ENCODE measurements at places on chromosomes 3 and 15.

DNA sequence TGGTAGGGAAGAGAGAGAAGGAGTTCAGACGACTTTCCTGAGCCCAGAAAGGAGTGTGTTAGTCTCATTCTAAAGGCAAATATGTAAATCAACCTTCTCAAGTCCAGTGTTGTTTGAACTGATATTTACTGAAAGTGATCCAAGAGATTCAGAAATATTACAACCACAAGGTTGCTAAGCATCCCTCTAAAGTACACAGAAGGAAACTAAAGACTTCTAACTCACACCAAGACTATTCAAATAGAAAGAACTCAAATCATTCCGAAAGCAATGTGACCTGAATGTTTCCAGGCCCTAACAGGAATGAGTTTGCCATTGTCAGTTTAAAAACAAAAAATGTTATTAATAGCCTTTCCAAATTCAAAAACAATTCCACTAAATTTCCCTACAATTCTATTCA is 56.9 kb upstream of the VGLL3 start:
- DNase-seq: no peak

DNA sequence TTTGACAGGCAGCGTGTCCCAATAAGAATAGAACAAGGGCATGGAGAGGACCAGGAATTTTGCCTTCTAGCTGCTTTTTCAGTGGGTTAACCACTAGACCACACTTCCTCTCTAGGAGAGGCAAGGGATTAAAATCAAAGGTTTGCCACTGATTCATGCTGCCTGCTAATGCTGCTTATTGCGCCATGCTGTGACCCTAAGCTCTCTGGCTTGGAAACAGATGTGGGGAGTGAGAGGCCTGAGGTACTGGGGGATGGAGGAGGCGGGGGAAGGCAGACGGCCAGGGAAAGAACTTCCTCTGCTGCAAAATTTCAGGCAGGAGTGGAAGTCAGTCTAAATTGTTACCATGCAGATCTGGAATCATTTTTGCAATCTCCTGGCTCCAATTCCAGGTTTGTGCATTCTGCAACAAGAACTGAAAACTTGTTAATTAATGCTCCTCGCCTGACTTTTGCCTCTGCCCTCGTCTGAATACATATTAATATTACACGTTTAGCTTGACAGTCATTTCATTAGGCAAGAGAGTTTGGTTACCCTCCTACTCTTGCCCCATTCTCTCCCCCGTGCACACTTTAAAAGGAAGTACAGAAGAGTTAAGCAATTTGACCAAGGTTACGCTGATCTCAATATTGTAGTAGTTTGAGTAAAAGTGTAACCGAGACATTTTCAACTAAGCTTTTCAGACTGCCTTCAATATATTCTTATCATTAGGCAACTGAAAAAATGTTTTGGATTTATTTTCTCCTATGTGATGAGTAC is 121.7 kb upstream of the SPRED1 start:
- DNase-seq: peak; percentile 38

DNA sequence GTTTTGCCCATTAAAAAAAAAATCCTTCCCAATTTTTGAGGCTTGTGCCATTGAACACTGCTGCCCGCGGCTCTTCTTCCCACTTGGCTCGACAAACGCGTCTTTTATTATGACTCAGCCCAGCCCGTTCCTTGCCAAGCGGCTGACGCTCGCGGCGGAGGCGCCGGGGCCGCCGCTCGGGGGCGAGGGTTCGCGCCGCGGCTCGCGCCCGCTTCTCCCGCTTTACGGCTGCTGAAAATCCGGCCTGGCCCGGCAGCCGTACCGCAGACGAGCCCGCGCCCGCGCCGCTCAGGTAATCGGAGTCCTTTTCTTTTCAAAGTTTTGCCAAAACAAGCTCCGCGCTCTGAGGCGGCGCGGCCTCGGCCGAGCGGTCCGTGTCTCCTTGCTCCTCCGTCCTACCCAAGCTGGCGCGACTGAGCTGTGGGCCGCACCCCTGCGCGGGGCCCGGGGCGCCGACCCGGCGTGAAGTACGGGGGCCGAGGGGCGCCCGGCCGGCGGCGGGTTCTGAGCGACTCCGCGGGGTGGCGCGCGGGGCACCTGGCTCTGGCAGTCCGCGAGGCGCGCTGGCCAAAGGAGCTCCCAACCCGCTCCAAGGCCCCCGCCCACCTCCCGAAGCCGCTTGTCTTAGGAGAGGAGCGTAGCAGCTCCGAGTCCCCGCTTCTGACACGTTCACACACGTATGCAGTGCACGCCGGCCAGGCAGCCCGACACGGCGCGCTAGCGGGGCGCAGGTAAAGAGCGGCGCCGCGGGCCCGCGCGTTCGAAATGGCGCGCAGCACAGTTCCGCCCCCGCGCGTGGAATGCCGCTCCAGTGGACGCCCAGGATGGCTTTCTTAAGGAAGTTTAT is 418.2 kb upstream of the NAALADL2 start:
- DNase-seq: peak; percentile 93

DNA sequence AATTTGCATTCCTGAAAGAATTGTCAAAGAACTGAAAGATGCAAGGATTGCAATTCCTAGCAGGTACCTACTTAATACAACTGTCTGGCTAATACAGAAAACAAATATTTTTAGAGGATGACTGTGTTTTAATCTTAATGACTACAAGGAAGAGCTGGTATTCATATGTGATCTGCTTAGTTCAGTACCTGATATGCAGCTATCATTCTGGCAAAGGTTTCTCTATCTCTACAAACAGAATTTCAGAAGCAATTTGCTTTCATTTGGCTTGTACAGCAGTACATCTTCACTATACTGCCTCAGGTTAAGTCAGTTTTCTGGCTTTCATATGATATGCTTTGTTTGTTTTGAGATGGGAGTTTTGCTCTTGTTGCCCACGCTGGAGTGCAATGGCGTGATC is 51.3 kb downstream of the TBL1XR1 start:
- DNase-seq: no peak

DNA sequence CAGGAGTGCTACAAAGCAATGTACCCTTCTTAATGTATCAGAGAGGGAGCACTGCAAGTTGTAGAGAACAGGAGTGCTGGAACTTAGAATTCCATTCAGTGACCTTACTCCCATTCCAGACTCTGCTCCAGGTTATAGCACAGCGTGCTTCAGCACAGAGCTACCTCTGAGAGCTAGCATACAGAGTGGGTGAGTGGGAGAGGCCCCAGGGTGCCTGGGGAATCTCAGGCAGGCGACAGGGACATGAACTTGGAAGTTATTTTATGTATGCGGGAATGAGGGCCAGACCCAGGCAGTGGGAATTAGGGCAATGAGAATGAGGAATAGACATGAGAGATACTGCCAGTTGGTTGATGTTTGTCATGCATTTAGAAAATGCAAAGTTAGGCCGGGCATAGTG is 3.7 kb upstream of the KNG1 start:
- DNase-seq: no peak

- no peak for DNase-seq
Measured at GRCh38 chr15:85554852-85555521, 174.6 kb downstream of the AKAP13 start.

- DNase-seq: no peak
Measured at GRCh38 chr15:36761132-36761847, 181.9 kb downstream of the CDIN1 start.

- DNase-seq: no peak
Measured at GRCh38 chr15:64017591-64018163, 28.6 kb downstream of the DAPK2 start.

- no peak for DNase-seq
Measured at GRCh38 chr3:126033765-126034164, 50.2 kb downstream of the SLC41A3 start.

- DNase-seq: peak; percentile 71
Measured at GRCh38 chr3:53890726-53891475, 758 bp downstream of the SELENOK start.

GRCh38 chr3:52004163-52004787 is 8.6 kb upstream of the RPL29 start:
- DNase-seq: peak; percentile 86

DNA sequence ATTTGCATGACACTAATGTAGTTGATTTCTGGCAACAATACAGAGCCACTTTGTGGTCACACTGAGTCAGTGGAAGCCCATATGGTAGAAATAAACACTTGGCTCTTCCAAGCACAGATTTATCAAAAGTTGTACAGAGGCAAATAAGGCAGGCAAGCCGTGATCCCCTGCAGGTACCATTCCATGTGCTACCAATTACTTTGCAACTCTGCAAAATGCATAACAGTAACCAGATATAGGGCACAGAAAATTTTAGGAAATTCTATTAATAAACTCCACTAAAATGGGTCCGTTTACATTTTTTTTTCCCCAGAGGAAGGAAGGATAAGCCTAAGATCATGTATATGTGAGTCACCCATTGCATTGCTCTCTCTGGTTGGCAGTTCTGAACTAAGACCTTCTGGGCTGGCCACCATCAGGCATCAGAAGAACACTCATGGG is 103.1 kb upstream of the PTX3 start:
- DNase-seq: no peak

- DNase-seq: no peak
Measured at GRCh38 chr3:104257486-104257885, 1109.2 kb upstream of the ALCAM start.

- no peak for DNase-seq
Measured at GRCh38 chr3:179236669-179237301, 14.1 kb downstream of the KCNMB3 start.

DNA sequence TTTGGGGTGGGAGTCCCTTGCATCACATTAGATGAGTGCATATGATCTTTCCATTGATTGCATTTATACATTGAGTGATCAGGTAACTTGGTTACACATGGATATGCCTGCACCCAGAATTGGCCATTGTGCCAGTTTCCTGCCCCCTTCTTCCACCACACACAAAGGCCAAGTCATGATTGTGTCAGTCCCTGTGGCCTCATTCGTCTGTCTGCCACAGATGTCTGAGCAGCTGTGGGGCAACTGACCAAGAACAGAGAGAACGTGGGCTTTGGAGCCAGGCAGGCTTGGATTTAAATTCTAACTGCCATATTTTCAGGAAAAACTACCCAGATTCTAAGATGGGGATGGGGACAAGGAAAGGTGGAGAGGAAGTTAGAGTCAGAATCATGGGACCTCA is 27.0 kb downstream of the CCNL1 start:
- no peak for DNase-seq

DNA sequence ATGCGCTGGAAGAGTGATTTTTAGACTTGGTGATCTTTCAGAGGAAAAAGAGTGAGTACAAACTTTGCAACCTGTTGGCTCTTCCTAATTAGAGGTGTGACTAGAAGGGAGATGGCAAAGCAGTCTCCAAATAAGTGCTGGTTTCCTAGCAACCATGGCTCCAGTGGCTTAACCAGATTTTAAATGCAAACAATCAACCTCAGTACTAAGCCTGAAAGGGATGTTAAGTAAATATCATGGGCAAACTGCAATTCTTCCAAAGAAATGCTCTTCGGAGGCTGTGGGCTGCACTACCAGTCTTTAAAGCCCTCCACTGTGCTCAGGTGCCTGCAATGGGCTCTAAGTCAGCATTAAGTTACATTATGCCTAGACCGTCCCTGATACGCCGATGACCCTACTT is 678.1 kb upstream of the CCDC54 start:
- peak; percentile 43 for DNase-seq

- no peak for DNase-seq
Measured at GRCh38 chr3:25306705-25307104, 121.4 kb upstream of the RARB start.

DNA sequence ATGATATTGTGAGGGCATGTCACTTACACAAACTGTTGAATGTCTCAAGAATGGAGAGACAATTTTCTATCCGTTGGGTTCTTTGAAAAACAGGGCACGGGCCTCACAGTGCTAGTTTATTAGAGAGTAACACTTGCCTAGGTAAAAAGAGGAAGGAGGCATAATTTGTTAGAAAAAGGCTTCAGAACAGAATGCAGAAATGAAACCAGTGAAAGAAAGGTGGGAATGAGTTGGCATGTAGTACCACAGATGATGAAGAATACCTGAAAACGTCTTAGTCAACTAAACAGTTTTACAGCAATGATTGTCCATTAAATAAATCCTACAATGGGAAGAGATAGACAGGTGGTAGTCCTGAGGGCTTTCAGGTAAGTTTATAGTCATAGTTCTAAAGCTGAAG is 1399.7 kb upstream of the CADM2 start:
- no peak for DNase-seq

DNA sequence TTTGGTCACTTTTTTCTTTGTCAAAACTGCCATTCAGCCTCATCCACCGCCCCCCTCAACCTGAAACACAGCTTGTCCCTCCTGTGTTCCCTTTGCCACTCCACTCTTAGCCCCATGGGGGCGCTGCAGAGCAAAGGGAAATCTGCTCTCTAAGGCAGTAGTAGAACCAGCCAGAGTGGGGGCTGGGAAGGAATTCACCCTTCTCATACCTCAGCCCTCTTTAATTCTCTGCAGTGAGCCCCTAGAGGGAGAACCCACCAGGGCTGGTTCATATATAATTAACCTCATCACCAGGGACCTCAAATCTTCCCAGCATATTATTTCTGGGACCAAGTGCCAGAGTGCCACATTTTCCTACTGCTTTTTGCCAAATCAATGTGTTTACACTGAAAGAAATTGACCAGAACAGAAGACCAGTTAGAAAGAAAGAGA is 2.8 kb upstream of the BCL6 start:
- peak; percentile 92 for DNase-seq

DNA sequence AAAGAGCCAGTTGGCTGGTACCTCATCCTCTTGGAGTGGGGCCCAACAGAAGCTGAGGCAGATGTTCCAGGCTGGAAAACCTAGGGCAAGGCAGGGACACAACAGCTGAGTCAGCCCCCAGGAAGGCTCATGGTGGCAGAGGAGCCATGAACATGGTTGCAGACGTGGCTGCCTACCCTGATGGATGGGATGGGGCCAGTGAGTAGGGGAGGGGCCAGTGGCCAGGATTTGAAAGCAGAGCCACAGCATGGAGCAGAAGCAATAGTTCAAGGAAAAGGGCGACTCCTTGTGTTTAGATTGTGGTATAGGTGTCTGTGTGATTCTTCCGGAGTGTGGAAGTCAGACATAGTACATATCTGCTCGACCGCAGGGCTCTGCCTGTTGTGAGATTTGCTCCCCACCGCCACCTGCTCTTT is 24.2 kb downstream of the PXYLP1 start:
- DNase-seq: no peak

DNA sequence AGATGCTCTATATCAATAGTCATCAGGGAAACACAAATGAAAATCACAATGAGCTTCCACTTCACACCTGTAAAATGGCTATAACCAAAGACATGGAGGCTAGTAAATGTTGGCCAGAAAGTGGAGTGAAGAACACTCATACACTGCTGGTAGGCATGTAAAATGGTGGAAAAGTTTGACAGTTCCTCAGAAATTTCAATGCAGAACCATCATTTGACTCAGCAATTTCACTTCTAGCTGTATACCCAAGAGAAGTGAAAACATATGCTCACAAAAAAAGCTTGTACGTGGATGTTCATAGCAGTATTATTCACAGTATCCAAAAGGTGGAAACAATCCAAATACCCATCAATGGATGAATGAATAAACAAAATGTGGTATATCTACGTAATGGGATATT is 19.2 kb upstream of the TOP2B start:
- no peak for DNase-seq

DNA sequence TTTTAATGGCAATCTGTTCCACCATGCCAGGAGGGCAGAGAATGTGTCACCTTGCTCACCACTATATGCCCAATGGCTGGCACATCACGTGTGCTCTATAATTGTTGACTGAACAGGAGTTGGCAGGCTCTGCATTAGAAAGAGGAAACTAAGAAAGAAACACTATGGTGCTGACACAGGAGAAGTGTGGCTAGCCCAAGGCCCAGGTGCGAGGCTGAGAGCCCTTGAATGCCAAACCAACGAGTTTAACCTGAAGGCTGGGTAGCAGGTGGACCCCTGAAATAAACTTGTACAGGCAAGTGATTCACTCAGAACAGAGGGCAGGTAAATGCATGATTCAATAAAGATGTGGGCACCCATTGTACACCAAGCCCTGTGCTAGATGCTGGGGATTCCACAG is 2.4 kb downstream of the CHCHD4 start:
- no peak for DNase-seq

All from brain (organoid and tissue), 16 donors.